ENCODE measurements at places on chromosomes 11 and 22.

DNA sequence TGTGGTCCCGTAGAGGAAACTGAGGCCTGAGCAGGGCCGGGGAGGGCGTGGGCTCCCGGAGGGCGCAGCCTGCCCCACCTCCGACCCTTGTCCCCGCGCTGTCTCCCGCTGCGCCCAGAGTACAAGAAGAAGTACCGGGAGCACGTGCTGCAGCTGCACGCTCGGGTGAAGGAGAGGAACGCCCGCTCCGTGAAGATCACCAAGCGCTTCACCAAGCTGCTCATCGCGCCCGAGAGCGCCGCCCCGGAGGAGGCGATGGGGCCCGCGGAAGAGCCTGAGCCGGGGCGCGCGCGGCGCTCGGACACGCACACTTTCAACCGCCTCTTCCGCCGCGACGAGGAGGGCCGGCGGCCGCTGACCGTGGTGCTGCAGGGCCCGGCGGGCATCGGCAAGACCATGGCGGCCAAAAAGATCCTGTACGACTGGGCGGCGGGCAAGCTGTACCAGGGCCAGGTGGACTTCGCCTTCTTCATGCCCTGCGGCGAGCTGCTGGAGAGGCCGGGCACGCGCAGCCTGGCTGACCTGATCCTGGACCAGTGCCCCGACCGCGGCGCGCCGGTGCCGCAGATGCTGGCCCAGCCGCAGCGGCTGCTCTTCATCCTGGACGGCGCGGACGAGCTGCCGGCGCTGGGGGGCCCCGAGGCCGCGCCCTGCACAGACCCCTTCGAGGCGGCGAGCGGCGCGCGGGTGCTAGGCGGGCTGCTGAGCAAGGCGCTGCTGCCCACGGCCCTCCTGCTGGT, 1.9 kb downstream of the NLRP6 start:
- no peak for DNase-seq

- no peak for DNase-seq
These were observed 35.0 kb downstream of the NAV2 start for GRCh38 chr11:19747634-19748033.

DNA sequence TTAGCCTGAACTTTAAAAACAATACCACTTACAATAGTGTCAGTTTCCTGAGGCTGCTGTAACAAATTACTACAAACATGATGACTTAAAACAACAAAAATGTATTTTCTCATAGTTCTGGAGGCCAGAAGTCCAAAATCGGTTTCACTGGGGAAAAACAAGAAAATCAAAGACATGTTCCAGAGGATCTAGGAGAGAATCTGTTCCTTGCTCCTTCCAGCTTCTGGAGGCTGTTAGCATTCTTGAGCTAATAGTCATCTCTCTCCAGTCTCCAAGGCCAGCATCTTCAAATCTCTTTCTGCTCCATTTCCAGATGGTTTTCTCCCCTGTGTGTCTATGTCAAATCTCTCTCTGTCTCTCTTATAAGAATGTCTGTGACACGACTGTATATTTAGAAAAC, 67.6 kb upstream of the TEAD1 start:
- no peak for DNase-seq

DNA sequence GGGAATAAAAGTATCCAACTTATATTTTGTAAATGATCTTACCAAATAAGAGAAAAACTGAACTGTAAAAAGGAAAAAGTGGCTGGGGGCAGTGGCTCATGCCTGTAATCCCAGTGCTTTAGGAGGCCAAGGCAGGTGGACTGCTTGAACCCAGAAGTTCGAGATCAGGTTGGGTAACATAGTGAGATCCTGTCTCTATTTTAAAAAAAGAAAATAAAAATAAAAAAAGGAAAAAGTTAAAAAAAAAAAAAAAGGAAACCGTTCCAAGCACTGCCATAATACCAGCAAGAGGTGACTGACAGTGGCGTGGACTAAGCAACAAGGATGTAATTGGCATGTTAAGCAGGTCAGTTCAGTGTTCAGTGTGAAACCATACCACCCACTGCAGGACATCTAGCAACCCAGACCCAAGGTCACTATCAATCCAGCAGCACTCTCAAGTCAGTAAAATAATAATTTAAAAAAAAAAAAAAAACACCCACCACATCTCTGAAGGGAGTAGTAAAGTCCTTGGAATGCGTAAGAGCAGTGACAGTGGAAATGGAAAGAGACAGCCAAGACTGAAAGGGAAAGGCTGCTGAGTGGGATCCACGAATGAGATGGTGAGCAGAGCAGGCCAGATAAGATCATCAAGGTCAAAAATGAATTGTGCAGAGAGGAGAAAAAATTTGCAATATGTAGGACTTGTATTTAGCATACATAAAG, 43.6 kb downstream of the MAPK1 start:
- DNase-seq: no peak

- DNase-seq: no peak
These were observed 36.7 kb downstream of the ACO2 start for GRCh38 chr22:41505511-41506220.

DNA sequence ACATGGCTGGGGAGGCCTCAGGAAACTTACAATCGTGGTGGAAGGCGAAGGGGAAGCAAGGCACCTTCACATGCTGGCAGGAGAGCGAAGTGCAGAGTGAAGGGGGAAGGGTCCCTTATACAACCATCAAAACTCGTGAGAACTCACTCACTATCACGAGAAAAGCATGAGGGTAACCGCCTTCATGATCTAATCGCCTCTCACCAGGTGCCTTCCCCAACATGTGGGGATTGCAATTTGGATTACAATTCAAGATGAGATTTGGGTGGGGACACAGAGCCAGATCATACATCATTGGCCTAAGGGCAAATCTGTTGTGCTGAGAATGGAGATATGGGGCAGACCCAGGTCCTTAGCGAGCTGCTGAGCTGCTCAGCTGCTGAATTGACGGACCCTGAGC, 13.1 kb downstream of the C1QTNF6 start:
- DNase-seq: no peak

DNA sequence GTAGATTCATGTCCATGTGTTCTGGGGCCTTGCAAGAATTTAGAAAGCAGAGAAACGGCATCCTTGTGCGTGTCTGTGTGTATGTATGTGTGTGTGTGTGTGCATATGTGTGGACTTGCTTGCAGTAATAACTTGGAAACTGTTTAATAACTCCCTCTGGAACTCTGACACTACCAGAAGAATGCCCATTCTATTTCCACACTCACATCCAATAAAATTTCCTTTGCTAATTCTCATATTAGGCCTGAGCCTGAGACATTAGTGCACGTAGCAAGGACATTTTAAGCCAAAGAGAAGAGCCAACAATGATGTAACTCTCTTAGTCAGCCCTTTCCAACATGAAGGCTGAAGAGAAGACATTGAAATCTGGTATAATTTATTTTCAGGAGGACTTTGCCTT, 3.2 kb downstream of the OR4D6 start:
- no peak for DNase-seq

DNA sequence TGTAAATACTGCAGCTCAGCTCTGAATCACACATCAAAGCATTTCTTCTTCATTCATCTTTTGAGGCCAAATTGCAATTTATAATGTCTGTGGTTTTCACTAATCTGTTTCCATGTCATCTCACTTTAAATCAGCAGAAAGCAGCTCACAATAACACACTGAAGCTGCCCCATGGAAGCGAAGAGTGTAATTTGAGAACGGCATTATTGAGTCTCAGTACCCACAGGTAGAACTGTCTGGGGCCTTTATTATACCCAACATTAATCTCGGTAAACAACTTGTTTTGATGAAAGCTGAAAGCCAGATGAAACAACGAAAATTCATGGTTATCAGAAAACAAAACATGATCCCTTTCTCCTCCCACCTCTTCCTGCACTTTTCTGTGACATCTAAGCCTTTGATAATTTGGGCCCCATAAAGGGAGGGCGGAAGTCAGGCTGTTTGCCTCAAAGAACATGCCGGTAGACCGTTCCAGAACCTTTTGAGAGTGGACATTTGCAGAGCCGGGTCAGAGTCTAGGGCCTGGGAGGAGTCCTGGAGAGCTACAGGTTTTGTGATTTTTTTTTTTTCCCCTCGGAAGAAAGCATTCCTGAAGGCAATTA, 68.2 kb upstream of the SESN3 start:
- DNase-seq: no peak

GRCh38 chr11:61837411-61838005, 9.4 kb downstream of the FADS2 start:
- no peak for DNase-seq

GRCh38 chr11:35734669-35735410, 72.3 kb downstream of the TRIM44 start:
- DNase-seq: no peak

DNA sequence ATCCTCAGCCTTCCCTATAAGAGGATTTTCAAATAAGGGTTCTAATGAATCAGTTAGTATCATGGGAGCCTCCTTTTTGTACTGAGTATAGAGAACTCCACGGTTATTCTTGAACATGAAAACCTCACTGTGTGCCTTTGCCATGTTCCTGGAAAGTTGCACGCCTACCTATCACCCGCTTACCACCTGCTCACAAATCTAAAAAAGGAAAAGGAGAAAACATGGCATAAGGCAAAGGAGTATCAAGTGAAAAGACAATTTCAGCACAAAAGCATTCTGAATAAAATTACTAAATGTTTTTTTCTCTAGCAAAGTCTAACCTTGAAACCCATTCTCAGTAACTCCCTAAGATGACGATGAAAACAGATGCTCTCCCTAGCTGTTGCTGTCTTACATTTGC, 511.8 kb upstream of the API5 start:
- DNase-seq: no peak

Data from MM.1S (cell line).